ENCODE measurements at places on chromosomes 7 and 10.

GRCh38 chr10:62016623-62017490, 115.4 kb downstream of the ARID5B start:
- DNase-seq: no peak

GRCh38 chr7:21867226-21867625, 78.5 kb downstream of the CDCA7L start:
- DNase-seq: no peak

GRCh38 chr7:159034988-159035387, 109.7 kb downstream of the VIPR2 start:
- no peak for DNase-seq

DNA sequence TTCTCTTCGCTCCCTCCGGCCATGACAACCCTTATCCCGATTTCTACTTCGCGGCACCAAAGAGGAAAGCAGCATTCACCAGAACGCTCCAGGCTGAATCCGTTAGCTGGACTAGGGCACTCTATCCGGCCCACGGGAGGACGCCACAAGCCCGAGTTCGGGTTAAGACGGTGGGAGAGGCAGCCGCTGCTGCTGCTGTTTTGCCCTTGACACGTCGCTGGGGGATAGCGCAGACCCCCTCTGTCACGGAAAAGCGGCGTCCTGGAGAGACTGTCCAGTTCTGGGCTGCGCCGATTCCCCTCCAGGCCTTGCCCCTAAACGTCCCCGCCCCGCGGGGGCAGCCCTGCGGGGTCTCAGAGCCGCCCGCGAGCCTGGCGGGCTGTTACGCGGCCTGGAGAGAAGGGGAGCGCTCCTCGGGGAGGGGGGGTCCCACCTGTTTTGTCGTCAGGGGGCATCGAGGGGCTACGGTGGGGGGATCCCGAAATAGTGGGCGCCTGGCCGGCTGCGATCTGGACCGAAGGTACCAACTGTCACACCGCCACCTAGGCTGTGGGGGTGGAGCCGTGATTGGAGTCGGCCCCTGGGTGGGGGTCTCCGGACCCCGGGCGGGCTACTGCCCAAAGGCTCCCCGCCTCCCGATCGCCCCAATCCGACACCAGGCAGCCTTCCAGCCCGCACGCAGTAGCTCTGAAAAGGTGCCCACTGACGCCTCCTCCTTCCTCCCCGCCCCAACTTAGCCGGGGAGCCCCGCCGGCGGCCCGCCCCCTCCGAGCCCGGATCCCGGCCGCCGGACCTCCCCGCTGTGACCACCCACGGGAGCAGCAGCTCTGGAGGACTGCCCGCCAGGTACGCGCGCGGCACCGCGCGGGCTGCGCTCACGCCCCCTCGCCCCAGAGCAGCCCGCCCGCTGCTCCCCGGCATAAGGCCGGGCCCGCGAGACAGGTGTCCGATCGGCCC, 772 bp downstream of the SGMS1 start:
- DNase-seq: no peak

GRCh38 chr7:19991936-19992335, 218.5 kb upstream of the TMEM196 start:
- DNase-seq: no peak

All from HS-5 (cell line).